ENCODE measurements at places on chromosomes 6 and 20.

DNA sequence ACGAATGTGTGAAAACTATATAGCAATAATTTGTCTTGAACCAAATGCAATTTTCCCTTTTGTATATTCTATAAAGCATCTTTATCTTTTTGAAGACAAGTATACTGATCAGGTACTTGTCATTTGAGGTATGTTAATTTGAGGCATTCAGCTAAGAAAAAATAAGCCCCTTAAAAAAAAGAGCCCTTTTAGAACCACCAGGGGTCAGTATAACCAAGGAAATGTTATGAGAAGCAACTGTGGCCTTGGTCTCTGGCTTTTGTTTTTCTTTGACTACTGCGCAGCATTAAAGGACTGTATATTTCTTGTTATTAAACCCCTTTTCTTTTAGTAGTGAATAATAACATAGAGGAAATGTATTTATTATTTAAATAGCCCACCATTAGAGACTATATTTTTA lies 43.1 kb downstream of the CD109 start:
- no peak for DNase-seq

- DNase-seq, result no peak
Measured at GRCh38 chr6:158376631-158377081, 64.4 kb downstream of the TULP4 start.

DNA sequence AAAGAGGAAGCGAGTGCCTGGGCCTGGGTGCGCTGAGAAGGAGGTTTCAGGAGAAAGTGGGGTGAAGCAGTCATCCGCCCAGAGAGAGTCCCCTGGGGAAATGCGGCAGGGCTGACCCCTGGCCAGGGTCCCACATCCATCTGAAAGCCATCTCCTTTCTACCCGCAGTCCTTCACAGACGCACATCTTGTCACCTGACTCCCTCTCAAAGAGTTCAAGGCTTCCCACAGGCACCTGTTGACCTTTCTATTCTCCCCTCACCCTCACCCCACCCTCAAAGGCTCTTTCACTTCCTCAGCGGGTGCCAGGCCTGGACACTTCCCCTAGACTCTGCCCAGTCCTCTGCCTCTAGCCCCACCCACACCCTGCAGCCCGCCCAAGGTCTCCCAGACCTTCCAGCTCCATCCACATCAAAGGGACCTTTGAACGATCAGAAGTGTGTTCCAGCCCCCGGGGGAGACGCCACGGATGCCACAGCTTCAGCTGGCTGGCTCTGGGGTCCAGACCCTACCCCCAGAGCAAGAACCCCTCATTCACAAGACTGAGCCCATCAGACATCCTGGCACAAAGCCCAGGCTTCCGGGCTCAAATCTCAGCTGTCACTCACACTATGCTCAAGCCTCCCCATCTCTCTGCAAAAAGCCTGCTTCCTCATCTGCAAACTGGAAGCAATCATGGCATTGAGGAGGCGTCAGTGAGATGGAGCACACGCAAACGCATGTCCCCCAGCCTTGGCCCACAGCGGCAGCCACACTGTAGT lies 2.1 kb downstream of the CTSZ start:
- peak; percentile 39 for DNase-seq

GRCh38 chr6:108846628-108847027 lies 1.6 kb upstream of the ARMC2 start:
- DNase-seq, result no peak

GRCh38 chr6:107246972-107247615 lies 131.8 kb upstream of the BEND3 start:
- no peak for DNase-seq

DNA sequence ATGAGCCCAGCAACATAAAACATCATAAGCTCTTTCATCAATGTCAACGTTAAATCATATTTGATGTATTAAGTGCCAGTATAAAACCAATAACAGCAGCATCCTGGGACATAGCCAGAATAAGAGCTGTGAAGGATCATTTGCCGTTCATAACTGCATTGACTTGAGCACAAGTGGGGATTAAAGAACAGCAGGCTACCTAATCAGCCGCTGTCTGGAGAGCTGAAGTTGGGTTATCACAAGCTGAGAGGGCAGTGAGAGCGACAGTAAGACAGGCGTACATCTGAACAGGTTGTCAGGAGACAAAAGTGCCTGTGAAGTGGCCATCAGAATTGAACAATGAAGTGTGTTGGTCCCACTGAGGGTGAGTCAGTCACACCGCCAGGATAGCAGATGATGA lies 269.6 kb downstream of the GRIK2 start:
- no peak for DNase-seq

- no peak for DNase-seq
Measured at GRCh38 chr20:37202267-37202943, 23.1 kb upstream of the MROH8 start.

GRCh38 chr20:59314997-59315396 lies 14.6 kb downstream of the EDN3 start:
- DNase-seq, result no peak

DNA sequence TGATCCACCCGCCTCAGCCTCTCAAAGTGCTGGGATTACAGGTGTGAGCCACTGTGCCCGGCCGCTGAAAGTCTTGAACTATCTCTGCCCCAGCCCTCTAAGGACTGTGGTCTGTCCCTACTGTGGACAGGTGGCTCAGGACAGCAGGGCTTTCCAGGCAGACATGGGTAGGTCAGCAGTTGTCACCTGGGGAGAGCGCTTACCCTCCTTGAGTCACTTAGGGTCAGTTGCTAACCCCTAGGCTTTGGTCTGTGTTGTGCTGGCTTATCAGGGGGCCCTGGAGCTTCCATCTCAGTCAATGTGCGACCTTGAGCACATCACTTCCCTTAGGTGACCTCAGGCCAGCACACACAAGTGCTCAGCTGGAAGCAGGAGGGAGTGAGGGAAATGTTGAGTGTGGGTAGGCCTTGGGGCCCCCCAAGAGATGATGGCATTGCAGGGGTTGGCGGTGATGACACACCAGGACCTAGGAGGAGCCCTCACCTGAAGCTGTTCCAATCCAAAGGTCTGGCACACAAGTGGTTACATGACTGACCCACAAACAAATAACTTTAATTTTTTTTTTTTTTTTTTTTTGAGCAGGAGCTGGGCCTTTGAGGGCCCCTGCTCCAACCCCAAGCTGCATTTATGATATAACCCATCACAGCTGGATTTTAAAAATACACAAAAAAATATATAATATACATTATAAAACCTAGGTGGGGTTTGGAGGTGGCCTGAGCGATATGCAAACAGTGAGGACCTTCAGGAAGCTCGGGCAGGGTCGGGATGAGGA lies 5.1 kb downstream of the RPL10A start:
- DNase-seq, result no peak

DNA sequence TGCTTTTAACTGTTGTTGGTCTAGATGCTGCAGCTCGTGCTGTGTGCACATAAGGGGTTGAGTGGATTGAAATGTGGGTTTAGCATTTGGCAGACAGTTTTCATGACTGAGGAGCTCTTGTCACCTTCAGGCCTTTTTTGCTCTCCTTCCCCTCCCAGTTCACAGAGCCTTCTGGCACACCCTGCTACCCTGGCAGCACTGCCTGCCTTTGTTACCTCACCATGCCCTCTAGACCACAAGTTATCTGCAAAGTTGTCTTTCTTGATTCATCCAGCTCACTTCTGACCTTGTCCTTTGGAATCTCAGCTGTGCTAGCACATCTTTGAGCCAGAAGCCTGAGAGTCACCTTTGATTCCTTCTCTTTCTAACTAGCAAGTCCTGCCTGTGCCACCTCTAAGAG lies 348.9 kb upstream of the ZFP64 start:
- no peak for DNase-seq

DNA sequence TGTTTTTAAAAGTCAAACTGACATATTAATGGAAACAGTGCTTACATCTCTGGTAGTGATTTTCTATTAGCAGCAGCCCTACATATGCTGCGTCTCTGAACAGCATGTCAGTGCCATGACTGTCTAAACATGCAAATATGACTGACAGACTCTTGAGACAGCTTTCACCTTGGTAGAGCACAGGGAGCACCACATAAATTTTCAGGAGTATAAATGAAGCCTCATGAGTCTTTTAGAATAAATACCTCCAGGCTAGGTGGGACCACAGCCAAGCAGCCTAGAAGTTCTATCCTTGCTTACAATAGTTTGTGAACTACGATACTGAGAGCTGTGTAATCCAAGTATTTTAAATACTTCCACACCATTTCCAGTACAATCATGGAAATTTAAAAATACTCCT lies 410.7 kb upstream of the RUNX2 start:
- DNase-seq, result no peak

DNA sequence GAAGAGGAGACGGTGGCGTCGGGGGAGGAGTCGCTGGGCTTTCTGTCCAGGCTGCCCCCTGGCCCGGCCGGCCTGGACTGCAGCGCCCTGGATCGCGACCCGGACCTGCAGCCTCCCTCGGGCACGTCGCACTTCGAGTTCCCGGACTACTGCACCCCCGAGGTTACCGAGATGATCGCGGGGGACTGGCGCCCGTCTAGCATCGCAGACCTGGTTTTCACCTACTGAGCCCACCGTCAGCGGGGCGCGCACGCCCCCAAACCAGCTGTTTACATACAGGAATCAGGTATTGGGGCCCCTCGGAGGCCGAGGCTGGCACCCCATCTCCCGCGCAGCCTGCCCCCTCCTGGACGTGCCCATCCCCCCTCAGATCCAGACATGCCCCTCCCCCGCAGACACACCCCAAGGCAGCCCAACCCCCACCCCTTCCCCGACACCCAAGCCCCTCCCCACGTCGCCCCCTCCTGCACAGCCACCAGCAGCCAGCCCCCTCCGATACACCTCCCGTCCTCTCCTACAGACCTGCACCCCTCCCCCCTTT lies 1.4 kb downstream of the SOX12 start:
- DNase-seq, result no peak

DNA sequence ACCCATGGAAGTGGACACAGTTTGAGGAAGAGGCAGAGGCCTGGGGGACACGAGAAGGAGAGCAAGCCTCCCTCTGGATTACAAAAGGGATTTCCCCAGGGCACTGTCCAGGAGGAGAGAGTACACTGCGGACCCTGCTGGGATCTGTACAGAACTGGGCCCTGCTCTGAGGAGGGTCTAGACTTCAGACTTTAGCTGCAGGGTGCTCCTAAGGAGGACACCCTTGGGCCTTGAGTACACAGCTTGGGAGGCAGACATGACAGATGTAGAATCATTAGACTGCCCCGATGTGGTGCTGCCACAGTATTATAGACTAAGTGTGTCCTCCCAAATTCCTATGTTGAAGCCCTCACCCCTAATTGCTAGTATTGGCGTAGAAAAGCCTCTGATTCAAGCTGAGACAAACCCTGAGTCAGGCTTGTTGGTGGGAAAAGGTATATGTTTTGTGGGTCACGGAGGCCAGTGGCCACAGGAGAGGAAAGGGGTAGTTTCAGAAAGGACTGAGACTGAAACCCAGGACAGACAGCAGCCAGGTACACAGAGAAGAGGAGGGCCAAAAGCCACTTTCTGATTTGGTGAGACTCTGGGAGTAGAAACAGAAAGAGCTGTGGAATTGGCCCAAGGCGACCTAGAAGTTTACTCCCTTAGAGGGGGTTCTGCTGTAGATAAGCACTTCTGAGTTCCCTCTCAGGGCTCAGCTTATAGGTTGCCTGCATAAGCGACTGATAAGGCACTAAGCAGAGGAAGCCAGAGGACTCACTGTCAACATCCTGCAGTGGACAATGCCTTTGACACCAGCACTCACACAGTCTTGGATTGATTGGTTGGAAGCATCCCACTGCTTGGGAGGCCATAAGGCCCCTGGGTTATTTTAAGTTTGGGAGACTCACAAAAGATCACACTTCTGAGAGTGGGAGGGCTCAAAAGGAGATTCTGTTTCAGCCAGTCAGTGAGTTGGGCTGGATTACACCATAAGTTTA lies 16.5 kb upstream of the SH3BGRL2 start:
- no peak for DNase-seq

- DNase-seq, result no peak
Measured at GRCh38 chr6:45927421-45928320, 88.0 kb downstream of the CLIC5 start.

DNA sequence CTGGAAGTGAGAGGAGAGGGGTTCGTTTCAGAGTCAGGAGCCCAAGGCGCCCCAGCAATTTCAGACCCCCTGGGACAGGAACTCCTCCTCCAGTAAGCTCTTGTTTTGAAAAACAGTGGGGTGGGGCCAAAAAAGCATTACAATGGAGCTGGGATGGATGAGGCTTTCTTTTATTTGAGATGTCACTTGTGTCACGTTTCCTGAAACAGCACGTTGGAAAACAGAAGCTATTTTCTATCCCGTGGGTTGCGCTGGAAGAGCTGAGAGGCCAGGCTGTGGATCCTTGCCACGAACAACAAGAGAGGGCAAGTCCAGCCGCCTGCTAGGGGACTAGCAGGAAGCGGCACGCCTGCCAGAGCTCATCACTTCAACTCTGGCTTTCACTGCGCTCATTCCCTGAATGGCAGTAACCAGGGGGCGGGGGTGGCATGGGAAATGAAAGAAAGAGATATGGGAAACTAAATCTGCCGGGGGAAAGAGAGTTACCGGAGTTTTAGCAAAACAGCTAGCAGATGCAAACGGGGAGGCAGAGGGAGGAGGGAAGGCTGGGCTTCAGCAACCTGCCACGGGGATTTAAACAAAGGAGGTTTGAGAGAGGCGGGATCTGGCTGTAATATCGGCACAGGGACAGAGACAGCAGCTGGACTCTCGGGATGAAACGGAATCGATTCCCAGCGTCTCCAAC lies 34.6 kb downstream of the GCNT2 start:
- DNase-seq, result no peak

DNA sequence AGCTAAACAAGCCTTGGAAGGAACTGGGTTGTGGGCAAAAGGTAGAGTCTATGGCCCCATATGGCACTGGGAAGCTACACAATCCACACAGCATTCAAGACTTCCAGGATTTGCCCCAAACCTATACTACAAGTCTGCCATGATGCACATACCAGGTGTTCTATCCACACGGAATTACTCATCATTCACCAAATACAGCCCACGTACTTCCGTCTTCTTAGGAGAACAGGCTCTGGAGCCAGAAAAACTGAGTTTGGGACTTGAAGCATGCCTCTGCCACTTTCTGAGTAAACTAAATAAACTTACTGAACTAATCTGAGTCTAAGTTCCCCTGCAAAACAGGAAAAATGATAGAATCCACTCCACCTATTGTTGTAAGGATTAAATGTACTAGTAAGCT lies 28.6 kb downstream of the RIMS4 start:
- no peak for DNase-seq

DNA sequence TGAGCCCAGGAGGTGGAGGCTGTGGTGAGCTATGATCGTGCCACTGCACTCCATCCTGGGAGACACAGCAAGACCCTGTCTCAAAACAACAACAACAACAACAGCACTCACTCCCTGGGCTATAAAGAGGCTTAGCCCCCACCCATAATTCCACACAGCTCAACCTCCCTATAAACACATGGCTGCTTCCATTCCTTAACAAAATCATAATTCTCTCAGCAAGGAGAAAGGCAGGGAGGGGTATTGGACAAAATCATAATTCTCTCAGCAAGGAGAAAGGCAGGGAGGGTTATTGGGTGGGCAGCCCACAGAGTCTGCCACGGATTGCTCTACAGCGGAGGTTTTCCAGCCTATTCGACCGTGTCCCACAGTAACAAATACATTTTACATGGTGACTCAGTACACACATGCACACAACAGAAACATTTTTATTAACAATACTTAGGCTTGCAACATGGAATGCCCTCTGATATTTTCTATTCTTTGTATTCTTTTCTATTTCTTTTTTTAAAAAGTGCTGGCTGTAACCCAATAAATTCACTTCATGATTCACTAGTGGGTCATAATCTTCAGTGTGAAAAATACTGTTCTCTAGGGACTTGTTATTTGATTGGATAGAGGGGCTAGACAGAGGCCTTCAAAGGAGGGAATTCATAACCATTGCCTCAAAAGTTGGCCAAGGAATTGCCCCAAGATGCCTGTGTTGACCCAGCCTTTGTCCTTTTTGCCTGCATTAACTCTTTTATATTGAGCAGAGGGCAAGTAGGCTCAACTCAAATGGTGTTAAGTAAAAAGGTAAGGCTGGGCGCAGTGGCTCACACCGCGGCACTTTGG lies 50.6 kb upstream of the ZMYND8 start:
- no peak for DNase-seq
